ENCODE measurements at places on chromosomes 4 and X.

- no peak for DNase-seq
These were observed 160.0 kb upstream of the ARX start for GRCh38 chrX:25175743-25176142.

- no peak for DNase-seq
These were observed at the start of gene MXRA5 for GRCh38 chrX:3346501-3347259. Gene MXRA5, minus strand, starts transcription at chrX:3346652. Its CDS starts 2,819 bp downstream, at chrX:3343833.

- no peak for DNase-seq
These were observed 12.2 kb downstream of the WDR1 start for GRCh38 chr4:10104211-10104990.

- no peak for DNase-seq
These were observed 47.0 kb upstream of the ADRA2C start for GRCh38 chr4:3719191-3719590.

DNA sequence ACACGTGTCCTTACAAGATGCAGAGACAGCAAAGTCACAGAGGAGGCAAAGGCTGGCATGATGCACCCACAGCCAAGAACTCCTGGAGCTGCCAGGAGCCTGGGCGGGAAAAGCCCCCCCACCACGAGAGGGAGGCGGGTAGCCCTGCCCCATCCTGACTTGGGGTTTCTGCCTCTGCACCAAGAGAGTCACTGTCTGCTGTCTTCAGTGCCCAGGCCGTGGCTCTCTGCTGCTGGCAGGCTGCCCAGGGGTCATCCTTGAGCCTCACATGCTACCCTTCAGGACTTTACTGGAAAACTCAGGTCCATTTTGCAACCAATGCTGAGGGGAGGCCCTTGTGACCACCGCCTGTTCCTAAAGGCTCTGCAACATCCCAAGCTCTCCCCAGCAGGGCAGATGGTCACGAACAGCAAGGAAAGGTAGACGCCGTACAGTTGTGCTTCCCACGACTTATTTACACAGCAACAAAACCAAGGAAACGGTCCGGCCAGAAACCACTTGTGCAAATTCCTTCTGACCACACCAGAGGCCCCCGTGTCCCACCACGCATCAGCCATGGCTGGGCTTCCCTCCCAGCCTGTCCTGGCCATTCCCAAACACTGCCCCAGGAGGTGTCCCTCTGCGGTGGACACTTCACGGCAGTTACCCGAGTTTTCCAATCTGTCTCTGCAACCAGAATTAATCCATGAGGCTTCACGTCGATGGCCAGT lies 56.9 kb downstream of the ACOX3 start:
- no peak for DNase-seq

DNA sequence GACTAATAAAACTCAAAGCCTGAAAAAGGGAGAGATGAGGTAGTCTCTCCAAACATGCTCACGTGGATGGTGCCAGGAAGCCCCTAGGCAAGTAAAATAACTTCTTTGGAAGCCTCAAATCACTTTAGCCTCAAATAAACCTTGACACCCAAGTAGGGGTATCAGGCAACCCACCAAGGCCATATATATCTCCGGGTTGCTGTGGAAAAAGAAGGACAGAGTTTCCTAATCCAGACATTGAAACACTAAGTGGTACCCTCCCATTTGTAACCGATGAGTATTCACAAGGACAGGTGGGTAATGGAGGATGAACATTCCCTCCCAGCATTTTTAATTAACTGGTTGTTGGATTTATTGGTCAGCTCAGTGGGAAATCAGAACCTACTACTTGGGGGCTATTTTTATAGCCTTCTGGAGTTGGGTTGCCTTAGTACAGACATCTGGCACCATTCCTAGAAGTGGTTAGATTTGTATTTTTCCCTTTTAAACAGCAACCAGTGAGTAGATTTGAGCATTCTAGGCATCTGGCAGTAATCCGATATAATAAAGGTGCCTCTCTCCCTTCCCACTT lies 87.7 kb downstream of the GPC3 start:
- no peak for DNase-seq

- DNase-seq, result no peak
These were observed 83.8 kb upstream of the CLCN4 start for GRCh38 chrX:10072786-10073568.

DNA sequence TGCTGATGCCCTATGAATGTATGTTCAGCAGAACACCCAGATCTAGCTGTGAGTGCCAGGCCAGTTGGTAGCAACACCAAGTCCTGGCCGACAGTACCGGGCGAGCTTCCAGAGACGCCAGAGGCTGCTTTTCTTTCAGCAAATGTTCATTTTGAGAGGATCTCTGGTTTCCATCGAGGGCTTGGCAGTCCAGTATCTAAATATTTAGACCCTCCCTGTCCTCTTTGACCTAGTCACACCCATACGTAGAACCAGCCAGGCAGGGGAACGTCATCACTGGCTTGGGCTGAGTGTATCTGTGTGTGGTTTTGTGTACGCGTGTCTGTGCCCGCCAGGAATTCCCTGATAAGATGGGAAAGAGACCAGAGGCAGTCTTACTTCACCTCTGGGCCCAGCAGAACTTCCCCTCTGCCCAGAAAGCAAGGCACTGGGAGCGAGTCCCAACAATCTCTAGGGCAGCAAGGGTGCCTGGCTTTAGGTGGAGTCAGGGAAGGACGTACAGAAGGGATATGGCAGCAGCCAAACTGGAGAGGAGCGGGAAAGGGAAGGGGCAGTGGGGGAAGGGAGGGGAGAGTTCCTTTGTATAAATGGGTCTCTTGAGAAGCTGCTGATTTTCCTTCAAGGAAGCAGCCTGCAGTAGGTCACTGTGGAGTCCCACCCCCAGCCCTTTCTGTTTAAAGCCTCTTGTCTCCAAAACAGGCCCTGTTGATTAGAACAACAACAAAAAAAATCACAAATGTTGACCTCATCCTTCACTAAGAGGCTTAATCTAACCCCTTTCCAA lies 15.0 kb upstream of the ELF4 start:
- DNase-seq, result peak; percentile 79

DNA sequence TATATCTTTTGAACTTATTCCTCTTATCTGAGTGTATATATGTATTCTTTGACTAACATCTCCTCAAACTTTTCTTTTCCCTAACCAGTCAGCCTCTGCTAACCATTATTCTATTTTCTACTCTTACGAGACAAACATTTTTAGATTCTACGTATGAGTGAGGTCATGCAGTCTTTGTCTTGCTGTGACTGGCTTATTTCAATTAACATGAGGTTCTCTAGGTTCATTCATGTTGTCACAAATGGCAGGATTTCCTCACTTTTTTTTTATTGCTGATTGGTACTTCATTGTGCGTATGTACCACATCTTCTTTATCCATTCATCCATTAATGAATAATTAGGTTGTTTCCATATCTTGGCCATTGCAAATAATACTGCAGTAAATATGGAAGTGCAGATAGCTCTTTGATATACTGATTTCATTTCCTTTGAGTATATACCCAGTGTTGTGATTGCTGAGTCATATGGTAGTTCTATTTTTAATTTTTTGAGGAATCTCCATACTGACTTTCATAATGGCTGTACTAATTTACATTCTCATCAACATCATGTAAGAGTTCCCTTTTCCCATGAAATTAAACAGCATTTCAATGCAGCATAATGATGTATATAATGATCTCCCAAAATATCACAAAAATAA lies 80.1 kb downstream of the HS3ST1 start:
- DNase-seq, result no peak

DNA sequence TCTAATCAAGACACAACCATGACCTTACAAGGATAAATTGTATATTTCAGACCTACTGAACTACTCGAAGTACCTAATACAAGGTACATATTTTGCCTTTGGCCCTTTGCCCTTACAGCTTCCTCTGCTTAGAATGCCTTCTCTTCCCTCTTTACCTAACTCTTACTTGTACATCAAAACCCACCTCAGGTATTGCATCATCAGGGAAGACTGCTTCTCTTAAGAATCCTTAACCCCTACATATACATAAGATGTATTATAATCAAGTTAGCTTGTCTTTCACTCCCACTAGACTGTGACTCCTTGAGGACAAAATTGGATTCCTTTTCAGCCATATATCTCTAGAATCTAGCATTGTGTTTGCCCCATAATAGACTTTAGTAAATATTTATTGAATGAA lies 101.7 kb upstream of the STIM2 start:
- DNase-seq, result no peak

Data from left cardiac atrium (tissue), 4 donors.